ENCODE measurements at places on chromosomes 2 and 18. TPM values are rescaled to one million over a fixed set of nuclear protein-coding genes. Genes with fewer than 3 reads are reported as not detected.

Gene GKN2
- not detected for total RNA-seq

DNA sequence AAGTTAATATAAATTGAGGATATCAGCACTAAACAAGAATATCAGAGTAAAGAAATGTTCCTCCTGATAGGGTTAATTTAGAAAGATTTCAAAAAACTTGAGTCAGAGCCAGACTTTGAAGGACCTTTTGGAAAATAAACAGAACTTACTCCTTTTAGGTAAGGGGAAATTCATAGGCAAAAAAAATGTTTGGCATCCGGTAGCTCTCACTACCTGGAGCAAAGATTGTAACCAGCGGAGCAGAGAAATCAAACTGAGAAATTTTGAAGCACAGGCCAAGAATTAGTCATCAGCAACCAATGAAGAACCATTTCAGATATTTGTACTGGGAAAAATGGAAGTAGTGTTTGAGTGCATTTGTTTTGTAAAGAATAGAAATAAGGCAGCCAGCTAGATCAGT is 113.0 kb downstream of the ICA1L start:
- H3K4me1 ChIP-seq, result no peaks in the 10 kb centered on the region
- DNase-seq, result no peak
- no peak overlapping the region for H3K4me3 ChIP-seq
- H3K27ac ChIP-seq, result no peak overlapping the region

- DNase-seq, result no peak
- H3K36me3 ChIP-seq, result no peaks in the 10 kb centered on the region
- H3K4me1 ChIP-seq, result no peaks in the 10 kb centered on the region
- H3K27me3 ChIP-seq, result peaks cover 25% of the 10 kb centered on the region
- H3K4me3 ChIP-seq, result no peak overlapping the region
These were observed 80.5 kb upstream of the AFF3 start for GRCh38 chr2:100222844-100223243.

- H3K36me3 ChIP-seq, result no peaks in the 10 kb centered on the region
- H3K27ac ChIP-seq, result no peak overlapping the region
- H3K4me3 ChIP-seq, result no peak overlapping the region
These were observed 339.6 kb downstream of the TGIF1 start for GRCh38 chr18:3789525-3789924.

GRCh38 chr2:64666810-64667438 is 13.2 kb upstream of the SERTAD2 start:
- H3K4me3 ChIP-seq, result no peak overlapping the region
- DNase-seq, result no peak
- H3K27ac ChIP-seq, result no peak overlapping the region
- H3K27me3 ChIP-seq, result no peaks in the 10 kb centered on the region
- H3K36me3 ChIP-seq, result no peaks in the 10 kb centered on the region

Gene DTNA
- not detected for total RNA-seq

DNA sequence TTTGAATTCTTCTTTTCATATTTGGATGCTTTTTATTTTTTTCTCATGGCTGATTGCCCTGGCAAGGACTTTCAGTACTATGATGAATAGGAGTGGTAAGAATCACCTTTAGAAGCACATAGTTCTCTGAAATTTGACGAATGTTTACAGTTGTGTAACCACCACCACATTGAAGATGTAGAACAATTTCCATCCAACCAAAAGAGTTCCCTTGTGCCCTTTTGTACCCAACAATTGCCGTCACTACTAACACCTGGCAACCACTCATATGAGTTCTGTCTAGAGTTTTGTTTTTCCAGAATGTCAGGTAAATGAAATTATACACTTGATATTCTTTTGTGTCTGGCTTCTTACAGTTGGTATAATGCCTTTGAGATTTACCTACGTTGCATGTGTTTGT is 28.7 kb upstream of the SLC16A14 start:
- H3K27ac ChIP-seq, result no peak overlapping the region
- no peak overlapping the region for H3K4me3 ChIP-seq
- H3K36me3 ChIP-seq, result no peaks in the 10 kb centered on the region
- H3K27me3 ChIP-seq, result no peaks in the 10 kb centered on the region

Gene CABYR
- 32.4 TPM for total RNA-seq

- no peak for DNase-seq
- no peaks in the 10 kb centered on the region for H3K4me1 ChIP-seq
- H3K27ac ChIP-seq, result no peak overlapping the region
- no peaks in the 10 kb centered on the region for H3K27me3 ChIP-seq
- H3K4me3 ChIP-seq, result no peak overlapping the region
These were observed 568.1 kb downstream of the KCNJ3 start for GRCh38 chr2:155266583-155266982.

Gene LRPPRC
- 133 TPM for total RNA-seq

Gene SLC8A1
- 13.5 TPM for total RNA-seq

GRCh38 chr2:196440413-196440812 is 199.1 kb upstream of the CCDC150 start:
- DNase-seq, result no peak
- H3K4me3 ChIP-seq, result no peak overlapping the region
- no peaks in the 10 kb centered on the region for H3K4me1 ChIP-seq
- no peak overlapping the region for H3K27ac ChIP-seq

DNA sequence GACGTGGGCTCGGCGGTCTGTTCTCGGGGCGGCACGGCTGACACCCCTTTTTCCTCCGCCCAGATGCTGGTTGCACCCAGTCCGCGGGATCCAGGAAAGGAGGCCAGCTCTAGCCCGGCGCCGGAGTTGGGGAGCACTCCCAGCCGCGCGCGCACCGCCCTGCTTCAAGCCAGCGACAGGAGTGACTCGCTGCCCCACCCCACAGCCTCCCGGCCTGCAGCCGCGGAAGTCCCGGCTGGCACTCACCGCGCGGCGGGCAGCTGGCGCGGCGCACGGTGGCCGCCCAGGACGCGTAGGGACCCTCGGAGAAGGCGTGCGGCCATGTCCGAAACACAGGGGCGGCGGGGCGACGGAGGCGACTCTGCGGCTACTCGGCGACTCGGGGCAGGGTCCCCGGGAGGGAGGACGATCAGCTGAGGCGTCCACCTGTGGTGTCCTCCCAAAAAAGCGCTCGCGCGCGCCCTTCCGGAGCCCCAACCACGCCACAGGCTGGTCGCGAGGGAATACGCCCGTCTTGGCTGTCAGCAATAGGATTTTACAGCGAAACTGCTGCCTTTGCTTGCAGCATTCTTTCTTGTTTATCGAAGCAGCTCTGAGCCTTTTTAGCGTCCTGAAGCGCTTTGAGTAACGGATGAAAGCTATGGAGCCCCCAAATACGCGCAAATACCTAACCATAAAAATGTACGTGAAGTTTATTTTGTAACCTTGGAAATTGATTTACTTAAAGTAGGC is at the start of gene ACADL:
Gene ACADL (minus strand): TSS at position 507 of the 732 bp plus-strand sequence. CDS start 184 bp downstream, at position 323.
- H3K36me3 ChIP-seq, result no peaks in the 10 kb centered on the region
- H3K27me3 ChIP-seq, result no peaks in the 10 kb centered on the region
- H3K4me1 ChIP-seq, result 0 out of 2 replicates have a peak, but pooled peaks cover 7% of the 10 kb centered on the region
- H3K4me3 ChIP-seq, result peak within 1 kb of the TSS; percentile 46
- H3K27ac ChIP-seq, result no peak within 1 kb of the TSS

Gene CCDC141
- not detected for total RNA-seq

Gene DHRS9
- not detected for total RNA-seq

DNA sequence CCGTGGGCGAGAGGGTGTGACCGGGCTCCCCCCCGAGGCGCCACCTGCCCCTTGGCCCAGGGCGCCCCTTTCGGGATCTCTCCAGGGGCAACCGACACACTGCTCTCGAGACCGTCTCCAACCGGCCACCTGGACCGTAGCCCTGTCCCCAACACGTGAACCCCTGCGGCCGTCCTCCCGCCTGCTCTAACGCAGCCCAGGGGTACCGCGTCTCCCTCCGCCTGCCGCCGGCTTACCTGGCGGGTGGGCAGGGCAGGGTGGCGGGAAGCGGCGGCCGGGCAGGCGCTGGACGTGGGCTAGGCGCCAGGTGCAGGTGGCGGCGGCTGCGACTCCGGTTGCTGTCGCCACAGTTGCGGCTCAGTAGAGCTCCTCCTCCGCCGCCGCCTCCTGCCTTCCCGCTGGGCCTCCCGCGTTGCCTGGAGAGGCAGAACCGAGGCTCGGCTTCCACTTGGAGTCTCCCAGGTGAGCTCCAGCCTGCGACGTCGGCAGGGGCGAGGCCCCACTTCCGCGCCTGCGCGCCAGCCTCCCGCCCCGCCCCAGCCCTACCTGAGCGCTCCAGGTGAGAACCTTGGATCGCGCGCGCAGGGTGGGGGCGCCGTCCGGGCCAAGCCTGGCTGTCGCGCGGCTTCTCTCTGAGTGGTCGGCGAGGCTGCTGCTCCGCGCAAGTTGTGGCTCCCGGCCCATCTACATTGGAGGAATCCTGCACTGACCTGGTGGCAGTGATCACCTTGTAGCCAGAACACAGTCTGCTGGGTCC is at the start of gene GALNT3:
Gene GALNT3 (minus strand): TSS at position 469 of the 757 bp plus-strand sequence. CDS start 23,547 bp downstream, outside the sequence.
- no peaks in the 10 kb centered on the region for H3K27me3 ChIP-seq
- H3K4me1 ChIP-seq, result peaks cover 33% of the 10 kb centered on the region
- DNase-seq, result peak; percentile 82
- peak within 1 kb of the TSS; percentile 90 for H3K4me3 ChIP-seq
- H3K36me3 ChIP-seq, result no peaks in the 10 kb centered on the region
- peak within 1 kb of the TSS; percentile 98 for H3K27ac ChIP-seq

GRCh38 chr2:86435531-86435930 is 5.6 kb upstream of the KDM3A start:
- no peaks in the 10 kb centered on the region for H3K36me3 ChIP-seq
- no peak overlapping the region for H3K27ac ChIP-seq
- DNase-seq, result no peak
- H3K4me3 ChIP-seq, result no peak overlapping the region

- H3K36me3 ChIP-seq, result no peaks in the 10 kb centered on the region
- no peaks in the 10 kb centered on the region for H3K27me3 ChIP-seq
- peak overlapping the region; percentile 76 for H3K4me3 ChIP-seq
- H3K4me1 ChIP-seq, result peaks cover 21% of the 10 kb centered on the region
These were observed 1.6 kb downstream of the MTCL1 start for GRCh38 chr18:8706791-8707555.

DNA sequence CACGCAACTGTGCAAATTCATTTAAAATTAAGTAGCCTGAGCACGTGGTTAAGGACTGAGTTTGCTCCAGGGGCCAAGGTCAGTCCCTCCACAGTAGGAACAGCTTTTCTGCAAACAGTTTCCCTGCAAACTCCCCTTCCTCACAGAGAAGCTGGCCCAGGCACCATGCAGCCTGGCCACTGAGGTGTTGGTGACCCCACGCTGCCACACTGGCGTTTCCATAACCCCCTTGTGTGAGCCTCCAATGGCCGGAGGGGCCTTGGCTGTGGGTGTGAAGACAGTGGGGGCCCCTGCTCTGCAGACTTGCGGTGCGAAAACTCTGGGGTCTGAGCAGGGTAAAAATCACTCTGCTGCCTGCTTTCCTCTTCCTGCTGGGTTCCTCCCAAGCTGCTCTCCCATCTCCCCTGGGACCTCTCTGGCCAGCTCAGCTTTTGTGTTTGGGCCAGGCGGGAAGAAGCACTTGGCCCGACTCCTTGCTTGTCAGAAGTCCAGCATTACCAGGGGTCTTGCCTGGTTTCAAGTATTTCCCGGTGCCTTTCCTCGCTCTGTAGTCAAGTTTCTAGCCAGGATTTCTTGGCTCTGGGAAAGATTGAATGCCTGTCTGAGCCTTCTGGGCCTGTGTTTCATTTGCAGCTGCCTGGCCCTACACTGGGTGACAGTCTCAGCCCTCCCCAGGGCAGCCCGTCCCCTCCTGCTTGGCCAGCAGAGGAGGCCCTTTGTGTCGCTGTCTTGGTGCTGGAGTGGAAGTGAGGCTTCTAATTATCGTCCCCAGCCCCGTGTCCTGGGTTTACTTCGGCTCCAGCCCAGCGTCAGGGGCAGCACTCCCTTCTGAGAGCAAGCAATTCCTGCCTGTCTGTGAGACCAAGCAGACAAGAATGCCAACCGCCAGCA is 131.4 kb upstream of the SLC1A4 start:
- H3K36me3 ChIP-seq, result no peaks in the 10 kb centered on the region
- no peaks in the 10 kb centered on the region for H3K27me3 ChIP-seq
- peaks cover 44% of the 10 kb centered on the region for H3K4me1 ChIP-seq
- no peak overlapping the region for H3K4me3 ChIP-seq

GRCh38 chr18:26574958-26575864 is 26.9 kb upstream of the KCTD1 start:
- H3K27me3 ChIP-seq, result no peaks in the 10 kb centered on the region
- H3K4me3 ChIP-seq, result peak overlapping the region; percentile 41
- H3K36me3 ChIP-seq, result no peaks in the 10 kb centered on the region
- peak; percentile 31 for DNase-seq

- peak overlapping the region; percentile 98 for H3K27ac ChIP-seq
- H3K36me3 ChIP-seq, result peaks cover 25% of the 10 kb centered on the region
- H3K27me3 ChIP-seq, result no peaks in the 10 kb centered on the region
These were observed 30.3 kb downstream of the ASAP2 start for GRCh38 chr2:9236867-9237266.

DNA sequence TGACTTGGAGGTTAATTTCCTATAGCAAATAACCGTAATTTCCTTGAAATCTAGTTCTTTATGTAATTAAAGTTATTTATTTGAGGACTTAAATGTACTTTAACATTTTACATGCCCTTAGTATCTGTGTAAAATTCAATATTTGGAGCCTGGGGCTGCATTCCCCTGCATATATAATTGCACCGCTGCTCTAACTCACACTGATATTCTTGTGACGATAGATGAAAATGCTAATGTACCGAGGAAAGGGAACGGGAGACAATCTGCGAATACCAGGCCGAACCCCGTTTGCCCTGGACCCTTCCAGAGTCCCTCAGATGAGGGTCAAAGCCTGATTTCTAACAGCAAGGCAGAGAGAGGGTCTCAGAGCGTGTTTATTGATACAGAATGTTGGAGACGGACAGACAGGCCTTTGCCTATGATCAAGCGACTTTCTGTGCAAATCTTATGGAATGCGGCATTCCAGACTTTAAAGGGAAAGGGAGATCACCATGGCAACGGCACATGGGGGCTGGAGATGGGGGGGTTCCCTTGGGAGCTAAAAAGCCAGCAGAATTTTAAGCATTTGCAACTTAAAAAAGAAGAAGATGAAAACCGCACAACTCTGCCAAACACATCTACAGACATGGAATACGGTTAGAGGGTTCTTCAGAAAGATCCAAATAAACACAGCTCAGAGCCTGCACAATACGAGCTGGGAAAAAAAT is 57.6 kb upstream of the TWIST2 start:
- H3K27me3 ChIP-seq, result peaks cover 73% of the 10 kb centered on the region
- no peak for DNase-seq
- no peaks in the 10 kb centered on the region for H3K36me3 ChIP-seq
- no peaks in the 10 kb centered on the region for H3K4me1 ChIP-seq
- H3K27ac ChIP-seq, result no peak overlapping the region

Gene RNU2-63P
- total RNA-seq, result 3.9 TPM

DNA sequence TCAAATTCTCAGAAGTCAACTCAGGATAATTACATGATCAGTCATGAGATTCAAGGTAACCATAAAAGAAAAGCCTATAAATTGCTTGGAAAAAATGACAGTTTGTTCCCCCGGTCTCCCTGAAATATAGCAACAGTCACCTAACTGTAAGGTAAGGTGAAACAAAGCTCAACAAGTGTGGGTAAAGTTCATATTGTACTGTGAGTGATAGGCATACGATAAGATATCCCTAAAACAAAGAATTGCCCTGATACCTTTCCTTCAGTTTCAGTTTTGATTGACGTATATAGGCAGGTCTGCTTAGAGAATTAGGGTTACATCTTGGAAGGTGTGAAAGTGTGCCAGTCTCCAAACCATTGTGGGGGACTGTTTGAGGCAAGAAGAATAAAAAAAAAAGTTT is 4.0 kb upstream of the CCBE1 start:
- H3K27me3 ChIP-seq, result no peaks in the 10 kb centered on the region
- H3K27ac ChIP-seq, result no peak overlapping the region
- peaks cover 18% of the 10 kb centered on the region for H3K4me1 ChIP-seq
- no peaks in the 10 kb centered on the region for H3K36me3 ChIP-seq

Measured in PC-9 (cell line).